ENCODE measurements at places on chromosomes 3 and 15.
A peak's percentile ranks its signal among the peaks of the same experiment; 100 is the strongest.

DNA sequence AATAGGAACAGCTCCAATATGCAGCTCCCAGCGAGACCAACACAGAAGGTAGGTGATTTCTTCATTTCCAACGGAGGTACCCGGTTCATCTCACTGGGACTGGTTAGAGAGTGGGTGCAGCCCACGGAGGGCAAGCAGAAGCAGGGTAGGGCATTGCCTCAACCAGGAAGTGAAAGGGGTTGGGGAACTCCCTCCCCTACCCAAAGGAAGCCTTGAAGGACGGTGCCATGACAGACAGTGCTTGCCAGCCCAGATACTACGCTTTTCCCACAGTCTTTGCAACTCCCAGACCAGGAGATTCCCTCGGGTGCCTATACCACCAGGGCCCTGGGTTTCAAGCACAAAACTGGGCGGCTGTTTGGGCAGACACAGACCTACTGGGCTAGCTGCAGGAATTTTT lies 576.9 kb upstream of the NECTIN3 start:
- no peak for DNase-seq

DNA sequence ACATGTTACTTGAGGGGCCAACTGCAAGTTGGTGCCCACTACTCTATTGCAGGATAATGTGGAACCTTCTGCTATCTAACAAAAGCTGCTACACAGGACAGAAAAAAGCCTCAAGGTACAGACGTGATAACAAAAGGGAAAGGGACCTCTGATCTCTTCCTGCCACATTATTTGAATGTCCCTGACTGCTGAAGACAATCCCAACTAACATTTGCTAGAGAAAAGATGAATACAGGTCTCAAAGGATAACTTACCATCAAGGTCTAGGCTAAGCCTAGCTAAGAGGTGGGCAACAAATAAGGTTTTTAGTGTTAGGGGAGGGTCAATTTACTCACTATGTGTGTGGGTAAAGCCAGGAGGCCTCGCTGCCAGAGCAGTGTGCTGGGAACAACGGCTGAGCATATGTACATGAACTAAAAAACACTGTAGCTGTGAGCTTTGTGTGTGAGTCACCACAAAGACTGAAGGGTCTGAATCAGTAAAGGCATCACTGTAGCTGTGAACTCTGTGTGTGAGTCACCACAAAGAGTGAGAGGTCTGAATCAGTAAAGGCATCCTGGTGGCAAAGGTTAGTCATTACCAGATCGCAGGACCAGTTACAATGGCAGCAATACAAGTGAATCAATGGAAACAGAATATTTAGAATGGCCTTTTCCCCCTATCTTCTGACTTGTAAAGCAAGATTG lies 111.7 kb downstream of the LMLN start:
- DNase-seq: peak; percentile 45

DNA sequence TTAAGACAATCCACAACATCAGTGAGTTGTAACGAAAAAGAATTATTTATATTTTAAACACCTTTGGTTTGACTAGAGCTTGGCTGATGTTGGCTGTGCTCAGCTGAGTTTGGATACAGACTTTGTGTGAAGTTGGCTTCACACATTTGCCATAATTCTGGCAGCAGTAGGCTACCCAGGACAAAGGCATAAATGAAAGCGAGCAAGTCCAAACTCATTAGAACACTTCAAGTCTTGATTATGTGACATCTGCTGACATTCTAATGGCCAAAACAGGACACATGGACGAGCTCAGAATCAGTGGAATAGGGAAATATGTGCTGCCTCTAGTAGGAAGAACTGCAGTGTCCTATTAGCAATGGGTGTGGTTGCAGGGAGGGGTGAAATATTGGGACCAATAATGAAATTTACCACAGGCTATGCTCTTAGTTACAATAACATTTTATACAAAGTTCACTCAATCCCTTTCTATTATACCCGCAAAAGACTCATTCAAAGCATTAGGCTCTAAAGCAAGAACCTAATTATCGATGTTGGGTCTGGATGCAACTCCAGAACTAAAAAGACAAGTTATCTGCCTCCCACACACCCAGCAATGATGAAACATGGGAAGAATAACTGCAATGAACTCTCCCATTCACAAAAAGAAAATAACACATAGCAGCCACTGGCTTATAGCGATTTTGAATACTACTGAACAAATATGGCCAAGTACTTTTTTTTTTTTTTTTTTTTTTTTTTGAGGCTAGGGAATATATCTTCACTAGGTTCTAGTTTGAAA lies 493.9 kb upstream of the RASGRP1 start:
- no peak for DNase-seq

DNA sequence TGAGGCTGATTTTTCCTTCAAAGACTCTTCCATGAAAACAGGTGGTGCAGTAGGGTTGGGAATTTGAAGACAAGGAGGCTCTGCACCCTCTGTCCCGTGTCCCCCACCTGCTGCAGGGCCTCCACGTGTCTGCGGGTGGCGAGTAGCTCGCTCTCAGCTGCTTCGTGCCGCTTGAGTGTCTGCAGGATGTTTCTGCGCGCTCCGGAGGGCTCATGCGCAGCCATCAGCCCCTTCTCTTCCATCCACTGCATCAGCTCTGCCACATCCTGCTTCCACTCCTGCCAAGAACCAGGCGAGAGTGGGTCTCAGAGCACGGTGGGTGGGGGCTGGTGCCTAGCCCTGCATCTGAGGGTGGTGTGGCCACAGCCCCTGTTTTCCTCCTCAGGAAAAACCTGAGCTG lies 17.8 kb downstream of the SPTBN5 start:
- no peak for DNase-seq

DNA sequence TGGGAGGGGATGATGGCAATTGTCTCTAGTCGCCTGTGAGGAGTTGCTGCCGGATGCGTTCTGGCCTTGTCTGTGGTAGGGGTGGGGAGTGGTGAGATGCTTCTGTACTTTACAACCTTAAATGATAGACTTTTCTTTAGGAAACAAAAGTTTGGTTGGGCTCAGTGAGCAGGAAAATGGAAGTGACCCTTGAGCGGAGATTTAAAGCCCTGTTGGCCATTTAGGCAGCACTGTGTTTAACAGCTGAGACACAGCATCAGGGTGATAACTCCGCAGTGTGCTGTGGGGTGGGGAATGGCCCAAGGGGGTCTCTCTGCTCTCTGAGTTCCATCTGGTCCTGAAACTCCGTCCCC lies 36.6 kb downstream of the SPSB4 start:
- DNase-seq: no peak

- no peak for DNase-seq
These were observed 3.7 kb downstream of the EOMES start for GRCh38 chr3:27718459-27718858.

GRCh38 chr3:35936571-35936970 lies 297.2 kb downstream of the ARPP21 start:
- no peak for DNase-seq

DNA sequence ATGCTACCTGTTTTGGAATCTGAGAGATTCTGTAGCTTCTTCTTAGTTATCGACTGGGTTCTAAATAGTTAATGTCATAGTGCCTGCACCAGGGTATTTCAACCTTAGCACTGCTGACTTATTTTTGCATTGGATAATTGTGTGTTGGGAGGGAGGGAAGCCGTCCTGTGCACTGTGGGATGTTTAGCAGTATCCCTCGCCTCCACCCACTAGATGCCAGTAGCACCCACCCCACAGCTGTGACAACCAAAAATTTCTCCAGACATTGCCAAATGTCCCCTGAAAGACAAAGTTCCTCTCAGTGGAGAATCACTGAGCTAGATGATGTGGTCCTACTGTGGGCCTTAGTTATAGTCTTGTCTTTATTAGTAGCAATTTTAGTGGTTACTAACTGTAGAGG lies 88.3 kb downstream of the TGFBR2 start:
- DNase-seq: no peak

DNA sequence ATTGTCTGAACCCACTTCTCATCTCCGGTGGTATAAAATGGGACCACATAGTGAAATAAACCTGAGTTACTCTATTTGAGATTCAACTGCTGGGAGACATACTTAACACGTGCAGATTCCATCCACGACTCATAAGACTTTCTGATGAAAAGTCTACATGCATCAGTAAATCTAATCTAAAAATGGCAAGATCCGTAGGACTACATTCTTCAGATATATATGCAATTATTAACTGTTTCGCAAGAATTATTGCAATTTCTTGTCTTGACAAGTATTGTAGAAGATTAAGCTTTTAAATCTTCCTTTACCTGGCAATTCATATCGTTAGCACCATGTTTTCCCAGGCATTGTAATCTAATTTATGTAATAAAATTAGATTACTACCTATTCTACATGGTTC lies 718.7 kb upstream of the CBLB start:
- DNase-seq: no peak

GRCh38 chr3:127933396-127933795 lies 18.4 kb downstream of the KBTBD12 start:
- no peak for DNase-seq

DNA sequence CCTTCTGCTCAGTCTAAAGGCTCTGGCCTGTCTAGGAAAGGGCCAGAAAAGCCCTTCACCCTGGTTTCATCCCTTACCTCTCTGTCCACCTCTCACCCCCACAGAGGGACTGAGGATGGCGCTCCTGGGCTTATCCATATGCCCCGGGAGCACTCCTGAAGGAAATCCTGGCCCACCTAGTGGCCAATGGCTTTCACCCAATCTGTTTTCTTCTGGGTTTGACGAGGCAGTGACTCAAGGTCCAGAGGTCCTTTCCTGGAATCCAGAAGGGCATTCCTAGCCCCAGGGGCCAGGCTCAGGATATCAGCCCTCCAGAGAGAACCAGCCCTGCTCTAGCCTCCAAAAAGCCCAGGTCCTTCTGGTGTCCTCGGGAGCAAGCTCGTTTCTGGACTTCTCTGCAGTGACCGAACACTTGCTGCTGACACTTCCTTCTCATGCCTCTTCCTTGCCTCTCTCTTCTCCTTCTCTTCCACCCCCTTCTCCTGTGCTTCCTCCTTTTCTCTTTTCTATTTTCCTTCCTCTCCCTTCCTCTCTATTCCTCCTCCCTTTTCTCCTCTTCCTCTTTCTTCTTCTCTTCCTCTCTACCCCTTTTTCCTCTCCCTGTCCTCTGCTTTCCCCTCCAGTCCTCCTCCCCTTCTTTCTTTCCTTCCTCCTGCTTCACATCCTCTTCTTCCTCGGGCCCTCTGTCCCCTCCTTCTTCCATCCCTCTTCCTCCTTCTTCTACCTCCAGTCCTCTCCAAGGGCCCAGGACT lies 59.6 kb downstream of the RHCG start:
- peak; percentile 25 for DNase-seq

GRCh38 chr3:129228891-129229585 lies 20.4 kb upstream of the COPG1 start:
- peak; percentile 29 for DNase-seq

DNA sequence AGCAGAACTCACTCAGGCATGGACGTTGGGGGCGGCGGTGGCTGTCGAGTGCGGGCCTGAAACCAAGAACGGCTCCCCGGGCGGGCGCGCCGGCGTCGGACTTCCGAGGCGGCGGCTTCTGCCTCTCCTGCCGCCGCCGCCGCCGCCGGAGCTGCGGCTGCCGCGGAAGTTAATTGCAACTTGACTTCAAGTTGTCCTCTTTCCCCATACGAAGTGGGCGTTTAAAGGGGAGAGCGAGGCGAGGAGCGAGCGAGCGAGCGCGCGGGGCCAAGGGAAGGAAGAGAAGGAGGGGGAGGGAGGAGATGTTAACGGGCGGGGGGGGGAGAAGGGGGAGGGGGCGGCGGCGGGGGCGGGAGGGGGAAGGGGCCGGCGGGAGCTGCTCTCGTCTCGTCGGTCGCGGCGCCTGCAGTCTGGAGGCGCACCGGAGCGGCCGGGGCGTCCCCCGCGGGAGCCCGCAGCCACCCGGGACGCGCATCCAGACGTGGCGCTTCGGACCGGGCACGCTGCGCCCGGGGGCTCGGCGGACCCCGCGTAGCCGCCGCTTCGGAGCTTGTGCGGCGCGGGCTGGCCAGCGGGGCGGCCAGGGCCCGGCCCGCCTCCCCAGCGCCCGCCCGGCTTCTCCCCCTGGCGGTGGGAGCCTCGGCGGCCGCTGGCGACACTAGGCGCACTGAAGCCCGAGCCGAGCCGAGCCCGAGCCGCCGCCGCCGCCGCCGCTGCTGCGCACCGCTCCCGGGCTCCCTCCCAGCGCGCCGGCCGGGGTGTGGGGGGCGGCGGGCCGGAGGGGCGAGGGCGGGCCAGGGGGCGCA lies 19.7 kb upstream of the SATB1 start:
- DNase-seq: no peak

DNA sequence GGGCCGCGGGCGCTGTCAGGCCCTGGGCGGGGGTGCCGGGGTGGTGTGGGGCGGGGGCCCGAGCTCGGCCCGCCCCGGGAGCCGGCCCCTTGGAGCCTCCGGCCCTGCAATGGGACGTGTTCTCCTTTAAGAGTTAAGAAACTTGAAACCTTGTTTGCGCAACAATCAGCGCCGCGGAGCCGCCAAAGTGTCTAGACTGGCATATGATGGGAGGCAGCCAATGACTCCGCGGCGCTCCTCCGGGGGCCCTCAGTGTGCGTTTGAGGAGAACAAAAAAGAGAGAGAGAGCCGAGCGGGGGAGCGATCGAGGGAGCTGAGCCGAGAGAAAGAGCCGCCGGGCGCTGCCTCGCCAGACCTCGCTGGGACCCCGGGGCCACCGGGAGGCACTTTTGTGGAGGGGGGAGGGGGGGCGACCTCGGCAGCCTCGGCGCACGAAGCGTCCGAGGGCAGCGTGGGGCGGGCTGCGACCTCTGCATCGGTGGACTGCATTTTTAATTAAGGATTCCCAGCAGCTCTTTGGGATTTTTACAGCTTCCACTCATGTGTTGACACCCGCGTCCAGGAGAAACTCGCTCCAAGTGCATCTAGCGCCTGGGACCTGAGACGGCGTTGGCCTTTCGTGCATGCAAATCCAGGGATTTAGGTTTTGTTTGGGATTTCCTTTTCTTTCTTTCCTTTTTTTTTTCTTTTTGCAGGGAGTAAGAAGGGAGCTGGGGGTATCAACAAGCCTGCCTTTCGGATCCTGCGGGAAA lies at the start of gene SMAD6:
TSS of gene SMAD6 (plus strand) at position 202 of the 752 bp plus-strand sequence. CDS start 1,023 bp downstream, outside the sequence.
- DNase-seq: peak; percentile 89

DNA sequence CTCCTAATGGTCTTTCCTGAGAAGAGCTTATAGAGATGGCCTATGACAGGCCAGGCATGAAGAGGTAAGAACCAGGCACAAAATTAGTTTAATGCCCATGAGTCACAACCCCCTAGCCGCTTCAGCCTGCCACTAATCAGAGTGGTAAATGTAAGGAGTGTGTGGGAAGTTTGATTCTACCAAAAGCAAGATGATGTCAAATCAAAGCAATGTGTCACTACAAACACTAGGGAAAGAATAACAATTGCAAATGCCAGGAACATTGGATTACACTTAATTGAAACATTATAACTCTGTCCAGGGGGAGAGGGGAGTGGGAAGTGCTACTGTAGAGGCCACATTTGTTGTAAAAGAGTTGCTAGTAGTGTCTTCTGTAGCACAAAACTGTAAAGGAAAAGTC lies 596.6 kb upstream of the AGTR1 start:
- DNase-seq: no peak

Measured in HTR-8/SVneo (cell line).